ENCODE measurements at places on chromosomes 2 and 18.

DNA sequence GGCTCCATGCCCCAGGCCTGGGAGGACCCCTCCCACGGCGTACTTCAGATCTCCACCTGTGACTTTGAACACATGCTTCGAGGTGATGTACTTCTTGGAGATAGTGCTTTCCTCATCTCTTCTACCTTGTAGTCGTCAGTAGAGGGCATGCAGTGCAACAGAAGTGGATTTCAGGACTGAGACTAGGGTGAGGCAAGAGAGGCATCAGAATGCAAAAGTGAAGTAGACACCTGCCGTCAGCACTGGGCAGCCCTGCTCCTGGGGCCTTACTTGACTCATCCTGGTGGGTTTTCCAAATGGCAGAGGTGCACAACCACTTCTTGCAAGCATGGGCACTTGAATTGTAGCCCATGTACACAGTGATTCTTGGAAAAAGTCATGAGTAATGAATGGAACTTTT, 258.8 kb downstream of the NEDD4L start:
- DNase-seq: no peak

GRCh38 chr18:66621816-66622576, 18.1 kb upstream of the CDH19 start:
- DNase-seq: no peak

DNA sequence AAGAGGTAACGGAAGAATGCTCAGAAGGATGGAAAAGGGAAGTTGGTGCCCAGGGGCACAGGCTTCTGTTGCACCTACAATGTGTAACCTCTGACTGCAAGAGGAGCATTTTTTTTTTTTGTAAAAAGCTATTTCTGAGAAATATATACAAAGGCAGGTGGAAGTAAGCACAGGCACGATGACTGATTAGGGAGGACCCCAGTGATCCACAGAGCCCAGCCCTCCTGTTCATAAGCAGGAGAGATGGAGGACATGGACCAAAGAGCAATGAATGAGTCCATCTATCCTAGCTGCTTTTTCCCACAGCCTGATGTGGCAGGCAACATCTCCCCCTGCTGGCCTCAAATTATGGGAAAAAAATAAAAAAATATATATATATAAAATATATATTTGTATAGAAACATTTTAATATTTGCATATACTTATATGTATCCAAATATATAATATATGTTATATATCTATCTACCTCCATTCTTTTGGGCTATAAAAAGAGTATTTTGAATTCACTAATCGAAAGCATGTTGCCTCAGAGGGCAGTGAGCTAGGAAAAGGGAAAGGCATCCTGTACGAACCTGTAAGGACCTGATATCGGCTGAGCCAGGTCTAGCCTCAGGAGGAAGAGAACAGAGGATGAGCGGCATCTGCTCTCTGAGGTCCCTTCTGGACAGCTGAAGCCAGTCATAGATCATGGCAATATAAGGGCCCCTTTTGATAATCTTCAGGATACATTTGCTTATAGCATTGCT, 166.0 kb upstream of the STK17B start:
- no peak for DNase-seq

DNA sequence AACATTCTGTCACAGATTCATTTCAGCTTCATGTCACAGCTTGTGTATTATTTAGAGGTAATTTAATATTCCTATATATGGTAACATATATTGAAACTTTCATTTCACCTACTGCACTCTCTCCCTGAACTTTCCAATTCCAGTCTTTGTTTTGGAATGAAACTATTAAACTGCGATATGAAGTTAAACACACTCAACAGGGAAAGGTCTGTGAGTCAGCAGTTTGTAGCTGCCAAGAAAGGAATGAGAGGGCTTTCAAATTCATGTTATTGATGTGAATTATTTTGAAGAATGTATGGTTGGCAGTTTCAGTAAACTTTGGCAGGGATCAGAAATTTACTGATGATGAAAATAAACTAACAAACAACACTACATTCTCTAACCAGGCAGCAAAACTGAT, 148.3 kb downstream of the HNMT start:
- no peak for DNase-seq

DNA sequence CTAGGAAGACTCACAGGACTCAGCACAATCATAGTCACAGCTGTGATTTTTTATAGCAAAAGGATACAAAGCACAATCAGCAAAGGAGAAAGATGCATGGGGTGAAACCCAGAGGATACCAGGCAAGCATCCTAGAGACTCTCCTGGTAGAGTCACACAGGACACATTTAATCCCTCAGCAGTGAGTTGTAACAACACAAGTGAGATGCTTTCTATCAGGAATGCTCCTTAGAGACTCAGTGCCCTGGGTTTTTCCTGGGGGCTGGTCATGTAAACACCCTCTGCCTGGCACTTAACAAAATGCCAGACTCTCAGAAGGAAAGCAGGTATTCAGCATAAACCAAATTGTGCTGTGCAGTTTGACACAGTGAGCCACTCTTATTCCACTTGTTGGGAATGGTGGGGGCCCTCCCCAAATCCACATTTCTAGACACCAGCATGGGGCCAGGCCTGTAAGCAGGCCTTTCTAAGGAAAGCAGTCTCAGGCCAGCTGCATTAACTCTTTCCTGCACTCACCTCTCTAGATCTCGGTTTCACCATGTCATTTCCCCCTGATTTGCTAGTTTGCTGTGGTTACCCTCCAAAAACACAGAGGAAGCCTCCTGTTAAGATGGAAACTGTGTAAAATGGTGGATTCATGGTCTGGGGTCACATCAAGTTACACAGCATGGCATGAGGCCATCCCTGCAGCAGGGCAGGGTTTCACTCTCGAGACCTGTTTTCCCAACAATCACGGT, 16.9 kb upstream of the RNU4ATAC start:
- no peak for DNase-seq

- DNase-seq: no peak
These were observed 172.0 kb downstream of the MYO5B start for GRCh38 chr18:50022985-50023384.

DNA sequence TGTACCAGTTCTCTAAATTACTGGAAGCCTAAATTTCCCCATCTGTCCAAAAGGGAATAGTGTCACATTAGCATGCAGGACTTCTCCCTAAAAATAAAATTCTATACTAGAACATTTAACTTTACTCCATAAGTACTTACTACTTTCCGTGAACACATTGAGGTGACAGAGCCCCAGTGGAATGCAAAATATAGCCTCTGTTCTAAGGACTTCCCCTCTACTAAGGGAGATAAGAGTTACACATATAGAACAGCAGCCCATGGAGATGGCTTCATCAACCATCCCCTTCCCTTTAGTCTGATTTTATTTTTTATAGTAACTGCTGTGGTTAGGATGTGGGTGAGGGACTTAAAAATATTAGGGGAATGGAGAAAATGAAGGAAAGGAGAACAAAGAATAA, 68.9 kb upstream of the STPG4 start:
- no peak for DNase-seq

GRCh38 chr2:191598296-191598695, 79.6 kb upstream of the NABP1 start:
- DNase-seq: no peak

GRCh38 chr2:176558574-176559140, 289.4 kb downstream of the MTX2 start:
- no peak for DNase-seq

DNA sequence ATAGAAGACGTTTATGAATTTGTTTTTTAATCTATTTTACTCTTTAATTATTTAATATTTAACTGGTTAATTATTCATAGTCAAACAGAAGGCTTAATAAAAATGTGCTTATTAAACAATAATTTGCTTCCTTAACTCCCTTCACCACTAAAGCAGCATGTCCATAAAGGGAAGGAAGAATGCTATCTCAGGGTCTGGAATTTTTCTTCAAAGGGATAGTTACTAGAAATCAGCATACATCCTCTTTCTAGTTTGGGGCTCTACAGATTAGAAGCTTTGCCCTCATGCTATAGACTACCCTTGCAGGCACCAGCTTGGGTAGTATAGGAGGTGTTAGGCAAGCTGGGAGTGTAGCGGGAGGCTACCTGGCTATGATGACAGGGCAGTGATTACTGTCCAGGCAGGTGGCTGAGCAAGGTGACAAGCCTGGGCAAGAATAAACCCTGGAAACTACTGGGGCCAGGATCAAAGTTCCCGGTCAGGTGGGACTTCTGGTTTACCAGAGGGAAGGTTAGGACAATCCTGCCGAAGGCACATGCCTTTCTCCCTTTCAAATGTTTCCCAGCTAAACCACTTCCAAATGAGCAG, 276.0 kb upstream of the REV1 start:
- DNase-seq: no peak

DNA sequence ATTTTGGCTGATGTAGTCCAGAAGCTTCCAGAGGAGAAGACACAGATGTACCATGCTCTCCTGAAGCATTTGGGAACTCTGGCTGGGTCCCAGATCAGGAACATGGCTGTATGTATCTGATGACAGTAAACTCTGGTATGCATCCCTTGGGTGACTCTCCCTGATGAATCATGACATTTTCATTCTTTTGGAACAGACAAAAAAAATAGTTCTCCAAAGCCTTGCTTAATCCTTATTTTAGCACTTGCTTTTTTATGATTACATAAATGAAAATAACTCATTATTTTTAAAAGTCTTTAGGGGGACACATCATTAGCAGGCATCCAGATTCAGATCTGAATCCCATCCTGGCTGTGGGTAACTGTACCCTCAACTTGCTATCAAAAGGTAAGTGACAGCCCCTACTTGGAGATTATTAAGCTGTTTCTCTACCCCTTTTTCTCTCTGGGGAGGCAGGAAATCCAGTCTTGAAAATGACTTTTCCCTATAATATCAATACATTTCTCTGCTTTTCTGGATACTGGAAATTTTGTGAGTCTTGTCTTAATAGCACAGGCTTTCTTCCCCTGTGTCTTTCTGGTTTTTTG, 23.3 kb downstream of the AOX1 start:
- no peak for DNase-seq

- no peak for DNase-seq
These were observed 69.6 kb downstream of the MAP4K4 start for GRCh38 chr2:101766871-101767739.

- peak; percentile 48 for DNase-seq
These were observed 1.3 kb downstream of the ADI1 start for GRCh38 chr2:3517948-3518495.

DNA sequence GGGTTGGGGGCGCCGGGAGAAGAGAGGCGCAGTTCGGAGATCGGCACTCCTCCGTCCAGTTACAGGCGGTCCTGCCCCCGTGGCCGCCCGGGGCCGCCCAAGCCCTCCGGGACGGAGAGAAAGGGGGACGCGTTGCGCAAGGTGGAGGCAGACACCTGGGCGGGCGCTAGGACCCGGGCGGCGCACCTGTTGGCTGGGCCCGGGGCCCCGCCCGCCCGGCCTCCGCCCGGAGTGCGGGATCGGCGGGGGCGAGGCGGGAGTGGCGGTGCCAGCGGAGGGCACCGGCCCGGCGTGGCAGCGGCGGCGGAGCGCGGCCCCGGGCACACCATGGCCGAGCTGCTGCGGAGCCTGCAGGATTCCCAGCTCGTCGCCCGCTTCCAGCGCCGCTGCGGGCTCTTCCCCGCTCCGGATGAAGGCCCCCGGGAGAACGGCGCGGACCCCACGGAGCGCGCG, at the start of gene SGPP2:
Gene SGPP2 (plus strand): TSS at position 268 of the 453 bp plus-strand sequence. CDS start 60 bp downstream, at position 328.
- DNase-seq: no peak

GRCh38 chr18:33673689-33674088, 95.7 kb downstream of the ASXL3 start:
- DNase-seq: no peak

DNA sequence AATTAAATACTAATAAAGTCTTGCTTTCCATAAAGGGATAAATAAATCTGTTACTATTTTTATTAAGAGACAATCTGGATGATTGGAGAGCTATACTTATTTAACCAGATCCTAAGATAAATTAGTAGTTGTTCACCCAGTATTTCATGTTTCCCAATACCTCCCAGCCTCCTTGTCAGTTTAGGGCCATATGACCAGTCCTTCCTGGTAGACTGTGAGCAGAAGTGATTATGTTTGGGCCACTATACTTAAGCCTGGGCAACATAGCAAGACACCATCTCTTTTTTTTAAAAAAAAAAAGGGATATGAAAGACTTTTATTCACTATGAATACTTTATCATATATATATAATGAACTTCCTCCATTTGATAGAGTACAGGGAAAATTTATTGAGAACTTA, 48.8 kb upstream of the PPM1B start:
- no peak for DNase-seq

DNA sequence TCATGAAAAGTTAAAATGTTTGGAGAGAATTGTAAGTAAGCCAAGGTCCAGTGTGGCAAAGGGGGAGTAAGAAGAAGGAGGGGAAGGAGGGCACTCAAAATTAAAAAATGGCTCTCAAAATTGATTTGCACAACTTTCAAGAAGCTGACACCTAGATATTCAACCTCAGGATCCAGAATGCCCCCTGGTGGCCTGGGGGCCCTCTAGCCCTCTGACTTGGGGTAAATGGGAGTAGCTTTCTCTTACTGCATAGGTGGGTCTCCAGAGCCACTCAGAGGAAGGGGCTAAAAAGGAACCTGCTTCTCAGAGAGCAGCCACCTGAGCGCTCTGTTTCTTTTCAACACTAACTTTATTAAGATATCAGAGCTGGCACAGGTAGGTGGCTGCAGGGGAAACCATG, 968.5 kb downstream of the BCL11A start:
- peak; percentile 6 for DNase-seq

DNA sequence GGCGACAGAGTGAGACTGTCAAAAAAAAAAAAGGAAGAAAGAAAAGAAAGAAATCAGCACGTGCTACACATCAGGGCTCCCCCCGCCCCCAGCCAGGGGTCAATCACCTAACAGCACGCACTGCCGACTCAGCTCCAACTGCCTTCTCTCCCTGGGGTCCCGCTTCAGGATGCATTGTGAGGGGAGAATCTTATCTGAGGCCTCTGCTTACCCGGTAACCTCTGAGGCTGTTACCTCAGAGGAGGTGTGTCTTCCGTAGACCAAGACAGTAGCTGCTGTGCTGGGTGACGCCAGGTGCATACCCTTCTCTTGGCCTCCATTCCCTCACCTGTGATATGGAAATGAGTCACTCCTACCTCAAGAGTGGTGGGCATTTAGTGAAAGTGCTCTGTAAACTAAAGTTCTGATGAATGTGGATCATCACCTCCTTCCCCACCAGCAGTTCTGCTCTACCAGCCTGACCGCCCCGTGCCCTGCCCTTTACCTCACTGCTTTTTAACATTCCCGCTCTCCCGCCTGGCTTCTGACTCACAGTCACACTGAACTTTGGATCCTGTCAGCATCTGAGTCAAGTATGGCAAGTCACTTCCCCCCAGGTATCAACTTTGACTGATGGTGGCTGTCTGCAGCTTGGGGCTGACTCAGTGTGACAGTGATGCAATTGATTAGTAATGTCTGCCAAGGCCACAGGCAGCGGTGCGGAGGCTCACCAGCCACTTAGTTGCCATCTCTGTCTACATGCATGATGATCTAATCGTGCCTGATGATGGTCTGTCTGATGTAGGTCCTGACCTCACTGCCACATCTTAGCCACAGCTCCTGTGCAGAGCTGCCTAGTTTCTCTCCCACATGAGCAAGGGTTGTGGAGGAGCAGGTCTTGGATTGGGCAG, 20.1 kb downstream of the ARID5A start:
- DNase-seq: no peak

- DNase-seq: no peak
These were observed 92.5 kb upstream of the EML6 start for GRCh38 chr2:54630858-54631497.

All from NCI-H2107 (cell line).